CD14-positive monocyte (primary cell): ENCODE measurements at places on chromosomes 2 and 18.

GRCh38 chr18:49970319-49970718 is 157.0 kb upstream of the ACAA2 start:
- no peak for DNase-seq

DNA sequence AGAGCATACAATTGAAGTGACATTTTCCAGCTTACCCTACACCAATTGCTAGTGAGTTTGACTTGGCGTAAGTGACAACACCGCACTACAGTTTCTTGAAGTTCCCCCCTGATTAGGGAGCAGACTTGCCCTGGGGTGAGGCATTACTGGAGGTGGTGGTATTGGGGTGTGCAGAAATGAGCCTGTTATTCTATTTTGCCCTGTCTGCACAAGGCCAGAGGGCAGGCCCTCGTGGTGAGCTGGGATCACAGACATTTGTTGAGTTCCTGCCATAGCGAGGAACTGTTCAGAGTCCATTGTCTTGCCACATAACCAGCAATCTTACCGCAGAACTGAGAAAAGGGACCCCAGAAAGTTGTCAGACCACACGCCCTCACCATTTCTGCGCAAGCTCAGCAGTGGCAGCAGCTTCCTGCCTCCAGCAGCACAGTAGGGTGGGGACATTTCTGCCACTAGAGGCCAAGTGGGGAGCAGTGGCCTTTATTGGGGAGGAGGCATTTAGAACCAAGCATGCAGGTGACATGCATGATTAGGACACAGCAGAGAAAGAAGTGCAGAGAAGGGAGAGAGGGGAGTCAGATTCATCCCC is 103.6 kb upstream of the BCL2L11 start:
- no peak for DNase-seq

DNA sequence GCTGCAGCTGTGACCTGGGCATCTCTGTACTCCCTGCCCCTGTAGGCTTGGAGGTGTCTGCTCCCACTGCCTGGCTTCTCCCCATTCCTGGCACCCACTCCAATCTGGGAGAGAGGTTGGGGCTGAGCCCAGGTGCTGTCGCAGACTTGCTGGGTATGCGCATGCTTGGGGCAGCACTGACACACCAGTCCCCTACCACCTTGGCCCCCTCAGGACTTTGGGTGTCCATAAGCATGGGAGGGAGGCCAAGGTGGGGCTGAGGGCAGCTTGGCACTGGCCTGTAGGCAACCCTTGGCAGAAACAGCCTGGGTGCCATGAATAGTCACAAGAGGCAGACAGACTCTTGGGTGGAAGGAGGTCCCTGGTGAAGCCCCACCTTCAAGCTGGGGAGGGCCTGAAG is 136.8 kb downstream of the QPCT start:
- DNase-seq, result no peak

- DNase-seq, result no peak
Observed at GRCh38 chr18:32208577-32208976, 18.7 kb downstream of the MEP1B start.

DNA sequence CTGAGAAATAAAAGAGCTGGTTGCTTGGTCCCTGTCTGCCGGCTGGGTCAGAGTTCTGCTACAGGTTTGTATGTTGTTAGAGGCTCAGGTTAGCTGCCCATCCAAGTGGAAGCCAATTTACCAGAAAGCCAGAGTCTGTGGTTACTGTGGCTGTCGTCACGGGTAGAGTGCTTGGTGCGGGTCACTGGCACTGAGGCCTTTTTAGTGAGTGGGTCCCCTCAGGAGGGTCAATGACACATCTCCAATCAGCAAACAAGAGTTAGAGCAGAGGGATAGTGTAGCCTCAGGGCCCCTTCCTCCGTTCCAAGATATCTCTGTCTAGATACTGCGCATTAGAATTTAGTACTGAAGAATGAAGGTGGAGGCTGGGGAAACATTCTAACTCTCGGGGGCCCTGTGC is 41.2 kb downstream of the CTIF start:
- no peak for DNase-seq
